Parietal lobe (tissue), 2 donors: ENCODE measurements at places on chromosomes 3 and 15. TPM values are rescaled to one million over a fixed set of nuclear protein-coding genes. Genes with fewer than 3 reads are reported as not detected.

Gene GTF2E1
- 13.5 TPM for total RNA-seq

Gene SPESP1
- 2.5 TPM for total RNA-seq

Gene CRYBG3
- total RNA-seq: 7.2 TPM

Gene SLC28A2
- not detected for total RNA-seq

Gene CLPX
- total RNA-seq: 66.7 TPM

Gene KCNH8
- 19.4 TPM for total RNA-seq

Gene CPLX3
- 1.6 TPM for total RNA-seq

Gene GPR149
- total RNA-seq: 1.9 TPM

Gene ARIH2
- total RNA-seq: 120 TPM

Gene MKRN3
- total RNA-seq: 53.5 TPM

Gene GALNT15
- 5.0 TPM for total RNA-seq

Gene CHCHD6
- total RNA-seq: 49.5 TPM

Gene SYNPR
- total RNA-seq: 45.7 TPM

Gene DHFR2
- 12.5 TPM for total RNA-seq

Gene ARMC8
- 145 TPM for total RNA-seq

Gene EEF1AKMT4
- 0.63 TPM for total RNA-seq

Gene AMOTL2
- total RNA-seq: 73.2 TPM

Gene THSD4
- total RNA-seq: 0.94 TPM

Gene SOX14
- total RNA-seq: not detected

Gene ATP13A4
- total RNA-seq: 22.2 TPM

Gene NRROS
- 1.6 TPM for total RNA-seq

Gene TMEM44
- total RNA-seq: 51.6 TPM

Gene MOBP
- 0.63 TPM for total RNA-seq

Gene DLL4
- 6.3 TPM for total RNA-seq

Gene NR2E3
- total RNA-seq: not detected
